ENCODE measurements at places on chromosomes 3 and 15.

DNA sequence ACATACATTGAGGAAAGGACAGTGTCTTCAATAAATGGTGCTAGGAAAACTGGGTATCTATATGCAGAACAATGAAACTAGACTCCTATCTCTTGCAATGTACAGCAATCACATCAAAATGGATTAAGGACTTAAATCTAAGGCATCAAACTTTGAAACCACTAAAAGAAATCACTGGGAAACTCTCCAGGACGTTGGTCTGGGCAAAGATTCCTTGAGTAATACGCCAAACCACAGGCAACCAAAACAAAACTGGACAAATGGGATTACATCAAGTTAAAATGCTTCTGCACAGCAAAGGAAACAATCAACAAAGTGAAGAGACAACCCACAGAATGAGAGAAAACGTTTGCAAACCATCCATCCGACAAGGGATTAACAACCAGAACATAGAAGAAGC lies 14.5 kb downstream of the LAMP3 start:
- DNase-seq, result no peak

GRCh38 chr15:59353994-59354416 lies 18.7 kb downstream of the MYO1E start:
- no peak for DNase-seq

- DNase-seq, result no peak
Observed at GRCh38 chr15:73349191-73349590, 19.6 kb downstream of the HCN4 start.

DNA sequence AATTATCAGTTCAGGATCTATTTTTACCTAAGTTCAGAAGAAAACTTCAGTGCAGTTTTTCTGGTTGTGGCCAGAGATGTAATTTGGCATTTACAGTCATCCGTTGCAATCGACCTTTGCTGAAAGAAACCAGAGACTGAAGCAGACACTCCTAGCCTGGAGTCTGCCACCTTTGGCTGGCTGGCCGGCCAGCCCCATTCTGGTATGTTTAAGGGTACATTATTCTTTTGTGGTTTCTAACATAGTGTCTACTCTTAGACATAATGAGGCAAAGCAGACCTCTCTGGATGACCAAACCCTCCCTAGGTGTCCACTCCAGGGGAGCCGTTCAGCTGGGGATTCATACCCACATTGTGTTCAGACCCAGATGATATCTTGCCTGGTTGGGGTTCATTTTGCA lies 275.9 kb upstream of the TPM1 start:
- DNase-seq, result no peak

DNA sequence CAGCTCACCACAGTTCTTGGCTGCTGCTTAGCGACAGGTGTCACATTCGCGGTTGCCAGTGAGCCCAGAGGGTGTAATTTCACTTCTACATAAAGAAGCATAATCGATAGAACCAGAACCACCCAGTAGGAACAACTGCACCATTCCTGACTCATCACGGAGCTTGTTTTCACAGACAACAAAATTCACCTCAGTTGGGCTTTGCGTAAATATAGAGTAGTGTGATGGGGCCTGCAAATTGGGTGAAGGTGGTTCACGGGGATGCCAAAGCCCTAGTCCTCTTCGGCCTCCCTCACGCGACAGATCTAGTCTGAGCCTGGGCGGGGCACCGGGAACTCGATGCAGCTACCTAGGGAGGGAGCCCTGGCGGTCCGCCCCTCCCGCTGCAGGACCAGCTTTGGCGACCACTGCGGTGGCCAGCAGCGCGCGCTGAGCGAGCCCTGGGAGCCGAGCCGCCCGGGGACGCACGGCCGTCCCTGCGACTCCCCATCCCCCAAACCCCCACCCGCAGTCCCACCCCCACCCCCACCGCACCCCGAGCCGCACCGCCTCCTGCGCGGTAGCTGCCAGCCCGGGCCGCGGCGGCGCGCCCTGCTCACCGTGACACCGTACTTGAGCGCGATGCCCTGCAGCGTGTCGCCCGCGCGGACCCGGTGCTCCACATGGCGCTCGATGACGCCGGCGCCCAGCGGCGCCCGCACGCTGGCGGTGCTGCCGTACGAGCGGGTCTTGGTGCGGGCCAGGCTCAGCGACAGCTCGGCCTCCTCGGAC lies 519 bp downstream of the LYSMD2 start:
- peak; percentile 71 for DNase-seq

- DNase-seq, result no peak
Observed at GRCh38 chr3:113079218-113079961, 88.6 kb downstream of the GTPBP8 start.

- DNase-seq, result no peak
Observed at GRCh38 chr3:134799393-134799792, 4.3 kb downstream of the EPHB1 start.

DNA sequence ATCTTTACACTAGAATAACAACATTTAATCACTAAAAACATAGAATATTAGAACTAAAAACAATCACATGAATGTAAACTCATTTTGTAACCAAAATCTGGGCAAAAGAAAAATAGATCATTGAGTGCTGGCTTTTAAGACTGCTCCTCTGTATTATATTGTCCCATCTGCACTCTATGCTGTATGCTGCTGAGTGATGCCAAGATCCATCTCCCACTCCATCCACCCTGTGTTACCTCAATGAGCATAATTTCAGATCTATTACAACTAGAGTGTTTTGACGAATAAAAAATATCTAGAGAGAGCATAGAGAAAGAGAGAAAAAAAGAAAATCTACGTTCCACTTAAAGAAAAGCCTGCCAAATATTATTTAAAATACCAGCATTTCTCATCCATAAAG lies 1060.4 kb downstream of the ZPLD1 start:
- no peak for DNase-seq

- no peak for DNase-seq
Observed at GRCh38 chr3:183809270-183809669, 16.1 kb downstream of the MAP6D1 start.

DNA sequence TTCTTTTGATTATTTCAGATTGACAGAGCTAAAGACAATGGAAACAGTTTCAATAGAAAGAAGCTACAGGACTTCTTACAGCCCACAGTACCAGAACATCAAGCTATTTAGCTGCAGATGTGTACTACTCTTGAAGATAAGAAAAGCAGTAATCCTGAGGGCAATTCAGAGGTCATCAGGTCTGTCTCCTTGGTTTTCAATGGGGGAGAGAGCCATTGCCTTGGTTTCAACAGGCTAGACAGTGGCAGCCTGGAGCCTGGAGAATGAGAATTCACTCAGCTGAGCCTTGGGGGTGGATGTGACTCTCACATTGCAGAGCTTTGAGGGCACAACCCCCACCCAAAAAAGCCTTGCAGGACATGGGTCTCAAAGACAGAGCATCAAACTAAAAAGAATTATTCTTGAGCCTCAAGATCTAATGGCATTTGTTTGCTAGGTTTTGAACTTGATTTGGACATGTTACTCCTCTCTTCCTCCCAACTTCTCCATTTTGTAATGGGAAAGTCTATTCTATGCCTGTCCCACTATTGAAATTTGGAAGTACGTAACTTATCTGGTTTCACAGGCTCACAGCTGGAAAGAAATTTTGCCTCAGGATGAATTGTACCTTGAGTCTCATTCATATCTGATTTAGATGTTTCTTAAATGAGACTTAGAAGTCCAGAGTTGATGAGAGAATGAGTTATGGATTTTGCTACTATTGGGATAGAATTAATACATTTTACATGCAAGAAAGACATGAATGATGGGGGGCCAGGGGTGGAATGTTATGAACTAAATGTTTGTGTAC lies 36.9 kb downstream of the PLSCR1 start:
- DNase-seq, result no peak

DNA sequence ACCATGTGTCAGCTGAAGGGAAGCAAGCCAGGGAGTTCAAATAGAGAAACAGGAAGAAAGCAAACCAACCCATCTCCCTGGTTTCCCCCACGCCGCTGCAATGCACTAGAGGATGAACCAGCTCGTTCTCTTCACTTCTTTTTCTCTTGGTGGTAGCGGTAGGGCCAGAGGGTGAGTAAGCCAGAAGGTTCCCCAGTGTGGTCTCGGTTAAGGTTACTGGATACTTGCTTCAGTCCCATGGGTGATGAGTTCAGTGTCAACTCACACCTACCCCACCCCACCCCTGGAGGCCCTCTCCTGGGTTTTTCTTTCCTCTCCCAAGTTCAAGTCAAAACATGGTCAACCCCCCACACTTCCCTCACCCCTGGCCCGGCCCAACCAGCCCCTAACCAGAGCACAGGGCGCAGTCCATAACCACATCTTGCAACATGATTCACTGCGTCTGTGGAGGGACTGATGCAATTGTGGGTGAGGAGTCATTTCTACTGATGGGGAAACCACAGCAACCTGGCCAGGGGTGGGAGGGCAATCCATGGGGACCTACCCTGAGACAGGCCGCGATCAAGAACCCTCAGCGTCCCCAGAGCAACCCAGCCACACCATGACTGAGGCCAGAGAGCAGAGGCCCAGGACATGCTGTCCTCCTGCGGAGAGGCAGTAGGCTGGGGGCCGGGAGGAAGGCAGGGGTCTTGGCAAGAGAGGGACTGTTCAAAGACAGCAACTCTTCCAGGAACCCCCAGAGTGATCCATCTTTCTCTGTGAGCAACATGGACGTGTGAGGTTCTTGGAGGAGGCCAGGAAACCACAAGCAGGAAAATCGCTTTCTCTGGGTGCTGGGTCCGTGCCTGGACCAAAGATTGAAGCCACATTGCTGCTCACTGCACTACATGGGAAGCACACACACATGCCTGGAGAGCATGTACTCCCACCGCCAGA lies 276.6 kb downstream of the UACA start:
- peak; percentile 97 for DNase-seq

GRCh38 chr3:42036483-42036823 lies 54.7 kb upstream of the TRAK1 start:
- DNase-seq, result no peak

All from NB4 (cell line).